HFFc6 (cell line): ENCODE measurements at places on chromosomes 2 and 18.

DNA sequence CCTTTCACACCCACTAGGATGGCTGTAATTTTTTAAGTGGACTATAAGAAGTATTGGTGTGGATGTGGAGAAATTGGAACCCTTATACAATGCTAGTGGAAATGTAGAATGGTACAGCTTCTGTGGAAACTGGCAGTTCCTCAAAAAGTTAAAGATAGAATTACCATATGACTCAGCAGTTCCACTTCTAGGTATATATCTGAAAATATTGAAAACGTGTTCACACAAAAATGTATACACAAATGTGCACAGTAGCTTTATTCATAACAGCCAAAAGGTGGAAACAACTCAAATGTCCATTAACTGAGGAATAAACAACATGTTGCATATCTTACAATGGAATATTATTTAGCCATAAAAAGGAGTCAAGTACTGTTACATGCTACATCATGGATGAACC lies 17.7 kb downstream of the TANK start:
- no peak for DNase-seq

GRCh38 chr2:21253311-21254027 lies 129.7 kb downstream of the TDRD15 start:
- no peak for DNase-seq

- DNase-seq = no peak
Measured at GRCh38 chr2:45676088-45676487, 24.6 kb downstream of the PRKCE start.

GRCh38 chr18:5975111-5976002 lies 80.0 kb upstream of the TMEM200C start:
- no peak for DNase-seq

GRCh38 chr2:177289824-177290628 lies 25.5 kb upstream of the NFE2L2 start:
- no peak for DNase-seq

DNA sequence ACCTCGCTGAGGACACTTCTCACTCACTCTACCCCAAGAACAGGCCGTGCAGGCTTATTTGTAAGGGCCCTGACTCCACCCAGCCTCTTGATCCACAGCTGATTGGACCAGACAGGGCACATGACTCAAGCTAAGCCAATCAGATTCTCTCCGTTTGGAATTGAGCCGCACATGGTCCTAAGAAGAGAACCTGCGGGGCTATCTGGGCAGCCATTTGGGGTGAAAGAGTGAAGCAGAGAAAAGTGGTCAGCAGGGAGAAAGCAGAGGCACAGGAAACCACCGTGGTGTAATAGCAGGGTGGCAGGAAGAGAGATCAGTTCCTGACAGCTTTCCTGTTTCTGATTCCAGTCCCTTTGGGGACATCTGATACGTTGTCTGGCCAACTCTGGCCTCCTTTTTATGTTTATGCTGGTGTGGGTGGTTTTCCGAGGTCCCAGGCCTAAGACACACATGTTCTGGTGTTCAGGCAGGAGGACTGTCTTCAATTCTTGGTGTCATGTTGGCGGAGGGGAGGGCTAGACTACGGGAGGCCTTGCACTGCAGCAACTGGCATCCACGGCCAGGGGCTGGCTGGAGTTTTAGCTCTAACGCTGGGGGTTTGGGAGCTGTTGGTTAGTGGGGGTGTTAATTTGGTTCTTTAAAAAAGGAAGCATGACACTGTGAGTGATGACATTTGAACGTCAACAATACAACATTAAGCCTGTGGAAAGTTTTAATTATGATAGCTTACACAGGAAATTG lies 26.1 kb upstream of the SPTBN1 start:
- no peak for DNase-seq

GRCh38 chr2:65357959-65358294 lies 74.5 kb downstream of the SPRED2 start:
- no peak for DNase-seq

- no peak for DNase-seq
Measured at GRCh38 chr2:28721601-28722191, 29.9 kb upstream of the PPP1CB start.

- no peak for DNase-seq
Measured at GRCh38 chr2:1432726-1433125, 19.5 kb downstream of the TPO start.

DNA sequence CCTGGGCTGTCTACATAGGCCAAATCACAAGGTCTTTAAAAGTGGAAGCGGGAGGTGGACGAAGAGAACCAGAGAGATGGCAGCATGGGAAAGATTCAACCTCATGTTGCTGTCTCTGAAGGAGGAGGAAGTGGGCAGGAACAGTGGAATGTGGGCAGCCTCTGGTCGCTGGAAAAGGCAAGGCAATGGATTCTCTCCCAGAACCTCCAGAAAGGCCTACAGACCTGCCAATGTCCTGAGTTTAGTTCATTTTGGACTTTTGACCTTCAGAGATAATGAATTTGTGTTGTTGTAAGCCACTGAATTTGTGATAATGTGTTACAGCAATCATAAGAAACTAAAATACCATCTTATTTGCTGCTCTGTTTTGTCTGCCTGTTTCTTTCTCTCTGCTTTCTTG lies 122.5 kb downstream of the RNF152 start:
- no peak for DNase-seq

GRCh38 chr2:74585406-74586185 lies 31.1 kb downstream of the DOK1 start:
- no peak for DNase-seq

DNA sequence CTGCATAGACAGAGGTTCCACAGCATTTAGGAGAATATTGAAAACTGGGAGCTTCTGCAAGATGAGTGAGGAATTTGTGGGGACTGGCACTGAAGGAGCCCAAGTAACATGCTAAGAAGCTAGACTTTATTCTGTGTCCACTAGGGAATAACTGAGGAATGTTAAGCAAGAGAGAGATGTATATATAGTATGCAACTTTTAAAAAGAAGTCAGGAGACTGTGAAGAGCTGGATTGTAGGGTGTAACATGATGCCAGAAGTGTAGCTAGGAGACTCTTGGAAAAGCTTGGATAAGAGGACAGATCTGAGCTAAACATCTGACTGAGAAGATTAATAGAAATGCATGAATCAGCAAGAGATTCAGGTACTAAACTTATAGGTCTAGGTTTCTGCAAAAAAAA lies 270.6 kb upstream of the MMADHC start:
- DNase-seq = peak; percentile 18

- no peak for DNase-seq
Measured at GRCh38 chr2:205759257-205759656, 77.0 kb downstream of the NRP2 start.

- DNase-seq = no peak
Measured at GRCh38 chr2:237193436-237193835, 107.7 kb downstream of the COPS8 start.

- DNase-seq = no peak
Measured at GRCh38 chr2:74515271-74515980, 1.2 kb downstream of the TLX2 start.

GRCh38 chr18:43668866-43669265 lies 391.6 kb upstream of the SYT4 start:
- DNase-seq = no peak

DNA sequence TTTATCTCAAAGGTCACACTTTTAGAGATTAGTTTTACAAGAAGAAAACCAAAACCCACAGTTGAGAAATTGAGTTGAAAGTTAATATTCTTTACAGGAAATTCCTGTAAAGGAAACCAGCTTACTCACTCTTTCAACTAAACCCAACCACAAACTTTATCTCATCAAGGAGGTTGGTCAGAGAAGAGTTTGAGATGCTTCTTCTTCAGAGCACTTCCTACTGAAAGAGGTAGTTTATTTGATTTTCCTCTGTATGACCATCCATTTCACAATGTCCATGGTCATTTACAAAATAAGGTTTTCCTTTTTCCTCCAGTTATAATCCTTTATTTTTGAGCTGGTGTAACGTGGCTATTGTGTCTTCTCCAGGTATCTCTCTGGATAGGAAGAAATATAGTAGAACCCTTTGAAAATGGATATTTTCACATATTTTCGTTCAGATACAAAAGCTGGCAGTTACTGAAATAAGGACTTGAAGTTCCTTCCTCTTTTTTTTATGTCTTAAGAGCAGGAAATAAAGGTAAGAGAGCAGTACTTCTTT lies 4.5 kb upstream of the IL18RAP start:
- DNase-seq = no peak

DNA sequence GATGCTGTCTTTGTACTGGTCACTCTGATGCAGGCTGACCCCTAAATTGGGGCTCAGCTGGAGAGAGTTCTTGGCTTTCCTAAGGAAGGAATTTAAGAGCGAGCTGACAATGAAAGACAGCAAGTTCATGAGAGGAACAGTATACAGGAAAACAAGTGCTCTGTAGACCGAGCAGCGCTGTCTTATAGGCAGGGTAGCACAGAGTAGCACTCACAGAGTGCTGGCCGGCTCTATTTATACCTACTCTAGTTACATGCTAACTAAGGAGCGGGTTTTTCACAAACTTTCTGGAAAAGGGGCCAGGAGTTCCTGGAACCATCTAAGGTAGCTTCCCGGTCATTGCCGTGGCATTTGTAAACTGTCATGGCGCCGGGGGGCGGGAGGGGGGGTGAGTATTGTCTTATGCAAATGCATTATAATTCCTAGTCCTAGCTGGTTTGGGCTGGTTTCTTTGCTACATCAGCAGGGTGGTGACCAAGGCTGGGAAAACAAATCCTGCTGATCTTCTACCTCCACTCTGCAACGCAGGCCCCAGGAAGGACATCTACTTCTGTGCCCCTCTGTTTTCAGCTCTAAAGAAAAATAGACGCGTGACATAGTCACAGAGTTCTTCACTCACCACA lies 31.6 kb upstream of the MAP3K20 start:
- DNase-seq = no peak

- DNase-seq = no peak
Measured at GRCh38 chr2:6845312-6845711, 20.4 kb downstream of the CMPK2 start.

DNA sequence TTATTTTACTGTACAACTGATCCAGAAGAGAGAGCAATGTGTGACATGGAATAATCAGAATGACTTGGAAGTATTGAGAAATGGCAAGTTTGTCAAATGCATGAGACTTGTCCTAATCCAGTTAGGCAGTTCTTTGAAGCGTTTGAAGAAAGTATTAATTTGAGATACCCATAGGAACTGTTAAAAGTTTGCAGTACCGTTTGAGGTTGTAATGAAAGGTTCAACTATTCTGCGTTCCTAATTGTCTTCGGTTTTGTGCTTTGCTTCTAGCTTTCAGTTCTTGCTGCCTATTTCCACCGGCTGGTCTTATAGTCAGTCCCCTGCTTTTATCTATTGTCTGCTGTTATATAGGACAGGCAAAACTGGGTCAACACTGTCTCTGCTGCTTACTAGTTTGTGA lies 41.8 kb downstream of the COX7A2L start:
- DNase-seq = no peak

- DNase-seq = no peak
Measured at GRCh38 chr2:197477797-197478196, 21.8 kb downstream of the HSPD1 start.

GRCh38 chr2:140200764-140201163 lies 1420.6 kb upstream of the NXPH2 start:
- no peak for DNase-seq

DNA sequence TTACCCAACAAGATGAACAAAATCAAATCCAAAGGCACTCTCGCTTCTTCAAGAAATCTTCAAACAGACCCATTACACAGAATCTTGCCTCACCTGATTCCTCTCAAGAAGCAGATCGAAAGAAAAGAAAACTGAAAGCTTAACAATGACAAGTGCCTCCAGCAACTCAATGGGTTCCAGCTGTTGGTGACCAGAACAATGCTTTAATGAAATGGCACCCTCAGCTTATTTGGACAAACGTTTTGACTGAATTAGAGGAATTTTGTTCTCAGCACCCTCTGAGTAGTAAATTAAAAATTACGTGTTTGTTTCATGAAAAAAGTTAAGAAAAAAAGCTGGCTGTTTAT lies 211.0 kb downstream of the ZNF521 start:
- no peak for DNase-seq

- no peak for DNase-seq
Measured at GRCh38 chr2:44168681-44169154, at the start of gene PPM1B. TSS of gene PPM1B (plus strand) at chr2:44168875. CDS start at chr2:44201200, 32,325 bp downstream.

GRCh38 chr2:152525277-152525838 lies 190.4 kb downstream of the FMNL2 start:
- DNase-seq = peak; percentile 86

DNA sequence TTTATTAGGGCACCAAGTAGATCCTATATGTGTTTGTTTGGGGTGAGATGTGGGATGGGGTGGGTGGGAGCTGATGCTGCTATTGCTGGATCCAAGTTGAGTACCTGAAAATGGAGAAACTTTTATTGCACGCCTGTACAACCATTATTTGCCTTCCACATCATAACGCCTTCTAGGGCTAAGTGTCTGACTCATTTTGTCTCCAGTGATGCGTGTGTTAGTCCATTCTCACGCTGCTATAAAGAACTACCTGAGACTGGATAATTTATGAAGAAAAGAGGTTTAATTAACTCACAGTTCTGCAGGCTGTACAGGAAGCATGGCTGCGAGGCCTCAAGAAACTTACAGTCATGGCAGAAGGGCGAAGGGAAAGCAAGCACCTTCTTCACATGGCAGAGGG lies 58.2 kb downstream of the KDM3A start:
- DNase-seq = no peak

- no peak for DNase-seq
Measured at GRCh38 chr2:134293719-134294537, 40.1 kb downstream of the MGAT5 start.

DNA sequence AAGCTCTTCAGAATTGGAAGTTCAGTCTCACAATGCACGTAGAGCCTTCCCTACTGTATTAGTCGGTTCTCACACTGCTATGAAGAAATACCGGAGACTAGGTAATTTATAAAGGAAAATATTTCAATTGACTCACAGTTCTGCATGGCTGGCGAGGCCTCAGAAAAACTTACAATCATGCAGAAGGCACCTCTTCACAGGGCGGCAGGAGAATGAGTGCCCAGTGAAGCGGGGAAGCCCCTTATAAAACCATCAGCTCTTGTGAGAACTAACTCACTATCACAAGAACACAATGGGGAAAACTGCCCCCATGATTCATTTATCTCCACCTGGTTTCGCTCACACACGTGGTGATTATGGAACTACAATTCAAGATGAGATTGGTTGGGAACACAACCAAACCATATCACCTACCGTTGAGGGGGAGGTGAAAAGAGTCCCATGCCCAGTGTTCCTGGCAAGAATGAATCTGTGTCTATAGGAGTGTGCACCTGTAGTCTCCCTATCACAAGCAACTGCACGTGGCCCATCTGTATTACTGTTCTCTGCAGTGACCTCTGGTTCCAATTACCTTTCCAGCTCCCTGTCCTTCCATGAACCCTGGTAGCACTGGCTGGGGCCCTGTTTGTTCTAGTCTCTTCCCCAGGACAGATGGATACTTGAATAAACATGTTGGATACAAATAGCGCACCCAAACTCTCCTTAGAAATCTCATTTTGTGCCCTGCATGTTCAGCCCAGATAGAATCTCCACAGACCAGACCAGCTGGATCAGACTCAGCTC lies 44.4 kb upstream of the ATL2 start:
- no peak for DNase-seq

GRCh38 chr2:23327887-23328286 lies 57.1 kb upstream of the KLHL29 start:
- no peak for DNase-seq

GRCh38 chr2:173831312-173832229 lies 133.6 kb downstream of the SP3 start:
- DNase-seq = no peak

- no peak for DNase-seq
Measured at GRCh38 chr18:43382641-43383403, 105.5 kb upstream of the SYT4 start.

GRCh38 chr2:18599509-18600254 lies 10.3 kb upstream of the NT5C1B start:
- DNase-seq = peak; percentile 30

- DNase-seq = no peak
Measured at GRCh38 chr2:147067136-147067535, 777.7 kb upstream of the ACVR2A start.
